KBM-7 (cell line): ENCODE measurements at places on chromosomes 7 and 10.

DNA sequence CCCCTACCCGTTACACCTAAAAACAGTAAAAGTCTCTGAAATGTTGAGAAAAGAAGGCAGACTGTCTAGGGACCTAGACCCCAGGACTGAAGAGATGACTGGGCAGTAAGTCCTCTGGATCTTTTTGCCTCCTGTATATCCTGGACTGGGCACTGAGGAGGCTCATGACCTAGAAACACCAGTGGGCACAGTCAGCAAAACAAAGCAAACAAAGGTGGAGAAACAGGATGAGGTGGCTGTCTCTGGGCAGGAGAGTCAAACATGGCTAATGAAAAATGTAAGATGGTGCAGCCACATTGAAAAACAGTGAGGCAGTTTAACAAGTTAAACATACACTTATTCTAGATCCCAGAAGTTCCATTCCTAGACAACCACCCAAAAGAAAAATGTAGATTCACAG lies 45.9 kb downstream of the AKR1C4 start:
- DNase-seq = no peak

GRCh38 chr10:31116226-31116625 lies 84.6 kb upstream of the ZNF438 start:
- DNase-seq = no peak

DNA sequence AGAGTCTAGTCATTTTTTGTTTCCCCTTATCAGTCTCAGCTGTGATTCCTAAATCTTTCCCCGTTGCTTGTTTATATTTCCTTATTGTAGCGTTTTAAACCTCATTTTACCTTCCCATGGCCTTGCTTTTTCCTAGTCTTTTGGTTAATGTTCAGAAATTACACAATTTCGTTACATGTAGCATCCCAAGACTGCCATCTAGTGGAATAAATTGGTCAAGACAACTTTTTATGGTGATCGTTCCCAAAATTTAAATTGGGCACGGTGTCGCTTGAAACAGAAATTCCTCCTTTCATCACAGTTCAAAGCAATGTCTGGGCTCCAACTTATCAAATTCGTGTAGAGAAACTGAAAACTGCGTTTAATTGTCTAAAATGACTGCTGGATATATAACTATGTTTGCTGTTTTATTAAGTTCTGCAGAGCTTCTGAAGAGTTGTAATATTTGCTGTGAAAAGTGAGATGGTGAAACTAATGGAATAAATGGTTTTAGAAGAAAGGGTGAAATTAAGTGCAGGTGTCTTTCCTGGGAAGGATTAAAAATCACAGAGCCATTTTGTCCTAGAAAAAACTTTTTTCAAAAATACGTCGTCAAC lies 370.2 kb downstream of the PHF14 start:
- DNase-seq = peak; percentile 65

DNA sequence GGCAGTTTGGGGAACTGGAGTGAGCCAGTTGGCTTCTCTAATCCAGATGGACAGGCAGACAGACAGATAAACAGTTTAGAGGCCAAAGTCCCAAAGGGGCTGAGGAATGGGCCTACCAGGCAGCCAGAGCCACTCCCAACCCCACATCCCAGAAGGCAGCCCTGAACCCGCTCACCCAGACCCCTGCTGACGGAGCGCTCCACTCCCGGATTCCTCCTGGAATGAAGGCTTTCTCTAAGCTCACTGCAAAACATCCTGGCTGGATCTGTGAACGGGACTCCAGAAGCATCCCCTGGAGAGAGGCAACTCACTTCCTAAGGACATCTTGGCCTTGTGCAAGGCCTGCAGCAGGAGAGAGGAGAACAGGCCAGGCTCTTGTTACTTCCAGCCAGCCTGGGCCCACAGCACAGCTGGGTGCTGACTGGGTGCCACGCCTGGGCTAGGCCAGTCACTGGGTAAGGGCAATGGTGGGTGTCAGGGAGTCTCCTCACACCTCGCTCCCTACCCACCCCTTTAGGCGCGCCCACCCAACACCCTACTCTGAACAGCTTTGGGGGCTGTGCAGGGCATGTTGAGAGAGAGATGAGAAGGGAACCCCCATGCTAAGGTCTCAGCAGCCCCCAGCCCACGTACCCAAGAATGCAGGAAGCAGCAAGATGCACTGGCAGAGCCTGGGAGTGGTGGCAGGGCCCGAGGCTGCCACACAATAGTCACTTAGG lies 168.6 kb upstream of the ZMIZ1 start:
- DNase-seq = no peak

DNA sequence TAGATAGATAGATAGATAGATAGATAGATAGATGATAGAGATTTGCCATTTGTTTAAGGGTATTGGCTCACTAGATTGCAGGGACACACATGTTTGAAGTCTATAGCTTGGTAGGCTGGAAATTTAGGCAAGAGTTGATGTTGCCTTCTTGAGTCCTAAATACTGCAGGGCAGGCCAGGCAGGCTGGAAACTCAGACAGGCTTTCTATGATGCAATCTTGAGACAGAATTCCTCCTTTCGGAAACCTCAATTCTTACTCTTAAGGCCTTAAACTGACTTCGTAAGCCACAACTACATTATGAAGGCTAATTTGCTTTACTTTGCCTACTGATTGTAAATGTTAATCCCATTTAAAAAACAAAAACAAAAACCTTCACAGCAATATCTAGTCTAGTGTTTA lies 322.9 kb upstream of the AKR1E2 start:
- no peak for DNase-seq

DNA sequence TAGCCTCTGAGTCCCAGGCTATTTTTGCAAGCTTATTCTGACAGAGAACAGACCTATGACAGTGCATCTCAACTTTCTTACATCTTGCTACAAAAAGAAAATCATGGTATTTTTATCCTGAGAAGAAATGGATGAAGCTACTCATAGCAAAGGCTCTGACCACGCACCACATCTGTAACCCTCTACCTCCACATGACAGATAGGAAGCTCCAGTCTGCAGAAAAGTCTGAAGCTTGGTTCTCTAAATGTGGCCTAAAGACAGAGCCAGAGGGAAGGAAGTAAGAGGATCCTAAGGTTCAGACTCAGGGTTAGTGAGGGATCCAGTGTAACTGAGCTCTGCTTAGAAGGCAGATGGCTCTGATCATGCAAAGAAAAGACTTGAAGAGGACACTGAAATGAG lies 58.4 kb upstream of the ABCB5 start:
- peak; percentile 15 for DNase-seq

DNA sequence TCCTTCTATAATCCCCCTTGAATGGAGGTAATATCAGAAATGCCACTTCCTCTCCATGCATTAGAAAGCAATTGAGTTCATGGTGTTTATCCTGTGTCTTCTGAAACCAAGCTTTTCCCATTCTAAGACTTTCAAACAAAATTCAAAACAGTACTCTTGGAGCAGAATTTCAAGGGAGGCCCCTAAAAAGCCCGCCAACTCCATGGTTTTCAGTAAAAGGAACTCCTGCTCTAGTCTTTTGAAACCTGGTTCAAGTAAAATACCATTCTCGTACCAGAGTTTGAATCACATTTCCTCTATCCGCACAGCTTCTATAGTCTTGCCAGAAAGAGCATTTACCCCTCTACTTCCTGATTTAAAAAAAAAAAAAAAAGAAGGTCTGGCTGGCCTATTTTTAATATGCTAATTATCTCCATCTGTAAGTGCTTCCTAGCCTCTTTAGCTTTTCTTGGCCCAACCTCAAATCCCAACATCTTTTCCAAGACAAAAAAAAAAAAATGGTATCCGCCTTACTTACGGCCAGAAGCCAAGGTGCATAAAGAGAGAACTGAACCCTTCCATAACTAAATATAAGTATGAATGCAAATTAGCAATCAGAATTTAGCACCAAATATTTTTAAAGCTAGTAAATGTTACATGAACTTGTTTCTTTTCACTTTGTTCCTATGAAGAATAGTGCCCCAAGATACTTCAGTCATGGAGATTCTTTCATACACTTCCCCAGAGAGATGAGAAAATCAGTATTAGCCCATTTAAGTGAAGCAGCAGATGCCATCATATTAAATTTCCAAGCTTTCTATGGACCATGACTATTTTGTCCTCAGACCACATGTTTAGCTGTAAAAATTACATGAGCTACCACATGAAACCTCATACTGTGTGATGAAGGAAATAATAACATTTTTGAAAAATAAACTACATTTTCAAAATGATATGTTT lies 199.9 kb upstream of the FAM3C start:
- DNase-seq = no peak

GRCh38 chr10:91551856-91552255 lies 81.0 kb downstream of the PPP1R3C start:
- peak; percentile 15 for DNase-seq

DNA sequence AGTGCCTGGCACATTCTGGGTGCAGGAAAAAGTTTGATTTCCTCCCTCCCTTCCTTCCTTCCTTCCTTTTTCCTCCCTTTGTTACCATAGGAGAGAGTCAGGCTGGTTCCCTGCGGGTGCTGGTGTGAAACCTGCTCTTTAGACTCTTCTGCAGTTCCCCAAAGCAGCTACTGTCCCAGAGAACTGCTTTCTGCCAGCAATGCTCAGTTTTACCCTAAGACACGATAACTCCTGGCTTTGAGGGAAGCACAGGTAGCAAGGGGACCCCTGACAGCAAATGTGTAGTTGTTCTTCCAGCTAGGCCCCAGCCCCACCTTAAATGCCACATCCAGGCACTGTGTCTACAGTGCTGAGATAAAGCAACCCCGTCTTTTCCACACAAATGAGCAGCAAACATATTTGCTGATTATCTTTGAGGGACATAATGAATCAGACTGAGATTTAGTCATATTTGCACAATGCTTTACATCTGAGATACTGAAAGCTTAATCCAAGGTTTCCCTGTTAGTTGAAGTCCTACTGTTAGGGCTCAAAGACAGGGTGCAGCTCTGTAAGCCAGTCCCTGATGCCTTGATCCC lies 55.5 kb downstream of the MET start:
- no peak for DNase-seq
